ENCODE measurements at places on chromosomes 7 and 10. TPM values are rescaled to one million over a fixed set of nuclear protein-coding genes. Genes with fewer than 3 reads are reported as not detected.

DNA sequence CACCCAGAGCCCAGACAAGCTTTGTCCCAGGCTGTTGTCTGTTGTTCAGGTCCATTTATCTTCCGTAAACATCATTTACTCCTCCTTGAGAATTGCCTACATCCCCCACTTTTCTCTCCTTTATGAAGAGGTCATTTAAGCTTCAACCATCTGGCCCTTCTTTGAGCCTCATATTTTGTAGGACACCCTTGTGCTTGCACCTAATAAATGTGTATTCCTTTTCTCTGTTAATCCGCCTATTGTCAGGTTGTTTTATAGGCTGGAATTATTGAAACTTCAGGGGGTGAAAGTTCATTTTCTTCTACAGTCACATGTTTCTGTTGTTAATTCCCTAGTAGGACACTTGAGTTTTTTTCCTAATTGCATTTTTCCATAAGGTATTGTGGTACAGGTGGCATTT lies 19.6 kb upstream of the CTTNBP2 start:
- no peak for DNase-seq

DNA sequence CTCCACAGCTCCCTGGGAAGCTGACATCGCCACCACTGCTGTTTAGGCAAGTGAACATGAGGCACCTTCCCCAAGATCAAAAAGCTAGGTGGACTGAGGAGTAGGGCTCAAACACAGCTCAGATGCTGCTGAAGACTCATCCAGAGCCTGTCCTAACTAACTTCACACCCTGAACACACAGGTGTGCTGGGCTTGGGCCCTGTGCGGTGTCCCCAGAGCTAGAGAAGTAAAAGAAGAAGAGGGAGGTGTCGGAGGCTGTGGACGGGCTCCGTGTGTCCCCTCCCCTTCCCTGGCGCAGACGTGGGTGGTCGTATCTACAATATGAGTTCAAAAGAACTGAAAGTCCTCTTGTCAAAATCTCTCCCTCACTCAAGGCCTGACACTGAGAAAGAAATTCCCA lies 373.4 kb upstream of the MGMT start:
- DNase-seq, result no peak

- no peak for DNase-seq
Measured at GRCh38 chr10:80461208-80462183, 7.4 kb downstream of the TSPAN14 start.

GRCh38 chr7:10706875-10707493 lies 266.7 kb upstream of the PHF14 start:
- no peak for DNase-seq

DNA sequence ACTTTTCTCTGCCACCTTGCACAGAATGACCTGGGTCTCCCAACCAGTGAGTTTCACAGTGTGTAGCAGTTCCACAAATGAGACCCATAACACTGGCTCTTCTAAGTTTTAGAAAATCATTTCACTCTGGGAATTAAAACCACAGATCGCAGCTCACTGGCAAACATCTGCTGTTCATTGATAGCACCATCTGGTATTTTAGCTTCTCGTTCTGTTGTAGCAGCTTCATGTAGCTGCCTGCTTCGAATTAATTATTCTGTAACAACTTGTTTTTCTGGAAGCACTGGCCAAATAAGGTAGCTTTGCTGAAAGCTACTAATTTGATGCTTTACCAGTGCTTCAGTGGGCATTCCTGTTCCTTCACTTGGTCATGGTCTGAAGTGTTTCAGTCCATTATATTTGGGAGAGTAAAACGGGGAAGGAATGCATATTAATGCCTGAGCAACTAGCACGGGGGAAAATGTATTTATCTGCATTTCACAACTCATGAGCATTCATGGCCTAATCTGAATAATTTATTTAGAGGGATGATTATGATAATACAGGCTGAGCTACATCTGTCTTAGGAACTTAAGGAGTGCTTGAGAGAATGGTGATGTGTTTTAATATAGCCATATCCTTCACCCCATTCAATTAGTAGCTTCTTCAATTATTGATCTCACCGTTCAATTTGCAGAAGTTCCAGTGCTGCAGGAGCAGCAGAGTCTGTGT lies 447.4 kb downstream of the XPNPEP1 start:
- DNase-seq, result no peak

DNA sequence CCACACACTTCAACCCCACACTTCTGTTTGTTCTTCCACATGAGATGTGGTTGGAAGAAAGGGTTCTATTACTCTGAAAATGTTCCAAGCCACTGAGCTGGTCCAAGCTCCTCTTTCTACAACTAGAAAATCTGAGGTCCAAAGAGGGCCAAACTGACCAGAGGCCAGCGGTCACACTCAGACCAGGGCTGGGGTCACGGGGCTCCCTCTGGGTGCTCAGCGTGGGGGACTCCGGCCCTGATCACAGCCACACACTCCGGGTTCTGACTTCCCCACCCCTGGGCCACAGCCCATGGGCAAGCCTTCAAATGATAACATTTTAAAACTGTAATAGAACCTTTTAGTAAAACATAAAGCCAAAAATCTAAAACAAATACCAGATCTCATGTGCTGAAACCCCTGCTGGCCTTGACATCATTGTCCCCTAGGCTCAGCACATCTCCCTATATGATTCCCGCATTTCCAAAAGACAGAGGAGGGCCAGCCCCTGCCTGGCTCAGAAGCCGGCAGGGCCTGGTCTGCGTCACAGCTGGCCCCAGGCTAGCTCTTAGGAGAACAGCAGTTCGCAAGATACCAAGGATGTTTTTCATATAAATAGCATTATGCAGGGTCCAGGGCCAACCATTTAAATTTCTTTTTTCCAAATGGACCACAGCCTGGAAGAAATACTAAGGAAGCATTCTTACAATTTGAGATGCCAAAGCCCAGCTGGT lies 3.3 kb downstream of the CRYGN start:
- DNase-seq, result no peak

- DNase-seq, result no peak
Measured at GRCh38 chr10:18423058-18423637, 228.2 kb downstream of the NSUN6 start.

DNA sequence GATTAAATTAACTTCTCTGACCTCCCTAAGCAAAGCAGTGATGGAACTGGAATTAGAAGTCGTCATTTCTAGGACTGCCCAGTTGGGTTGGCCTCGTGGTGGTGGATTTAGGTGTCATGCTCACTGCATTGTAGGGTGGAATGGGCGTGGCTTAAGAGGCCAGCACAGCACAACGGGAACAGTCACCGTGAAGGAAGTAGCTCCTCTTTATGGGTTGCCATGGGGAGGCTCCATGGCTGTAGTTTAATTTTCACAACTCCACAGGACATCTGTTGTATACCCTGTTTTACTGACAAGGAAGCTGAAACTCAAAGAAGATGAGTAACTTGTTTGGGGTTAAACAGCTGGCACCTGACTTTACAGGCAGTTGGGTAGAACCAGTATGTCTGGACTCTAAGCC lies 208.3 kb downstream of the CELF2 start:
- DNase-seq, result no peak

GRCh38 chr7:3922175-3922635 lies 621.2 kb downstream of the SDK1 start:
- DNase-seq, result peak; percentile 25

GRCh38 chr7:113026941-113027340 lies 59.7 kb downstream of the GPR85 start:
- no peak for DNase-seq

DNA sequence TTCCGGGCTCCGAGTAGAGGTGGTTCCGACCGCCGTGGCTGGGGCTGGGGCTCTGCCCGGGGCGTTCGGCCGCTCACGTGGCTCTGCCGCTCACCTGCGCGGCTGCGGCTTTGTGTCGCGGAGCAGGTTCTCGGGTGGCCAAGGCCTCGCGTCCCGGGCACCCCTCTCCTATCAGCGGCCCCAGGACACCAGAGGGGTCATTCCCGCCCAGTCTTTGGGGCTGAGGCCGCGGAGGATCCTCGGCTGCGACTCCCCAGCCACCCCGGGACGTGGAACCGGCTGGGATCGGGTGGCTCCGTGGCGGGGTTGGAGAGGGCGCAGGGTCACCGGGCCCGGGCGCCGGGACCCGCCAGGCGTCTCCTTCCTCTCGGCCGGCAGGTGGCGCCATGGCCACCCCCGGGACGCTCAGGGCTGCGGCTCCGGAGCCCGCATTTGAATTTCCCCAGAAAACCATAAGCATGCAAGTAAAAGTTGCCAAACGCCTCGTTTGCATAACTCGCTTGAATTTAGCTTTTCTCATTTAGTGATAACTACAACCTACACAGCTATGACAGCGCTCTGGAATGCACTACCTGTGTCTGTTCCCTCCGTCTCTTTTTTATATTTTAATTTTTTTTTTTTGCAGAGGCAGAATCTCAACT lies 1.2 kb downstream of the COL26A1 start:
- DNase-seq, result peak; percentile 61

- no peak for DNase-seq
Measured at GRCh38 chr7:57438244-57438643, 11.7 kb upstream of the ZNF716 start.

GRCh38 chr10:133438711-133439273 lies 14.4 kb upstream of the SPRN start:
- no peak for DNase-seq

DNA sequence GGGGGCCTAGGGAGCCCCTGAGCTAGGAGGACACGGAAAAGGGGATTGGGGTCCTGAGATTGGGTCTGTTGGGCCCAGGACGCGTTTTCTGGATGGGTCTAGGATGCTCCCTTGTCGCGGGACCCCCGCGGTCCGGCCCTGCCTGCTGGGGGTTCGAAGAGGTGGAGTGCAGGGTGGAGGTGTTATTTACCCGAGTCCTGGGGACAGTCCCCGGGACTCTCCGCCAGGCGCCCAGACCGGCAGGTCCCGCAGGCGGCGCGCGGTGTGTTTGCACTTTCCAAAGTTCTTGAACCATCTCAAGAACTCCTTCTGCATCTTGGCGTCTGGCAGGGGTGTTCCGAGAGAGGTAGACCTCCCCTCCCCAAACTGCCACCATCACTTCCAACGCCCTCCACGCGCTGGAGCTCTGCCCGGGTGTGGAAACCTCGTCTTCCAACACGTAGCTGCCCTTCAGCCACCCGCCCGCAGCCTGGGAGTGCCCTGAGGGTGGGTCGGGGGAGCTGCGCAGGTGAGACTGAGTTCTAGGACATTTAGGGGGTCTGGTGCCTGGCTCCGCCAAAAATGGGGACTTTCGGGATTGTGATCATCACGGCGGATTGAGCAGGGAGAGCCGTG lies 569 bp downstream of the CAV1 start:
- peak; percentile 63 for DNase-seq

DNA sequence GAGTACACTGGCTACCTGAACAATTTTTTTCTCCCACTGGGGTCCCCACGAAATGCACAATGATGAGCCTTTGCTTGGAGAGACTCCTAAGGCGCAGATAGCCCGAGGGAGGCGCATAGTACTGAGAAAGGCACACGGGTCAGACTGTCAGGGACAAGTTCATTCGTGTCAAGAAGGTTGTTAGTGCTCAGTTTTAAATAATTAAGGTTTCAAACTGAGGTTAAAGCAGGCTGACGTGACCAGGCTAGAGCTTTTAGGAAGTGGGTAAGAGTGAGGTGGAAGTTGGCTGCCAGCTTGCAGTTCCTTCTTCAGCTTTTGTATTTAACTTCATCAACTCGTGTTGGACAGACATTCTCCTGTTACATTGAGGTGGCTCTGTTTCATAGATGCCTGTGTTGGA lies 31.6 kb downstream of the RBM33 start:
- DNase-seq, result no peak

GRCh38 chr10:1475098-1475591 lies 262.2 kb downstream of the ADARB2 start:
- no peak for DNase-seq

GRCh38 chr10:117448802-117449201 lies 73.6 kb upstream of the PDZD8 start:
- no peak for DNase-seq

- DNase-seq, result no peak
Measured at GRCh38 chr7:157418204-157419034, 81.6 kb downstream of the DNAJB6 start.

DNA sequence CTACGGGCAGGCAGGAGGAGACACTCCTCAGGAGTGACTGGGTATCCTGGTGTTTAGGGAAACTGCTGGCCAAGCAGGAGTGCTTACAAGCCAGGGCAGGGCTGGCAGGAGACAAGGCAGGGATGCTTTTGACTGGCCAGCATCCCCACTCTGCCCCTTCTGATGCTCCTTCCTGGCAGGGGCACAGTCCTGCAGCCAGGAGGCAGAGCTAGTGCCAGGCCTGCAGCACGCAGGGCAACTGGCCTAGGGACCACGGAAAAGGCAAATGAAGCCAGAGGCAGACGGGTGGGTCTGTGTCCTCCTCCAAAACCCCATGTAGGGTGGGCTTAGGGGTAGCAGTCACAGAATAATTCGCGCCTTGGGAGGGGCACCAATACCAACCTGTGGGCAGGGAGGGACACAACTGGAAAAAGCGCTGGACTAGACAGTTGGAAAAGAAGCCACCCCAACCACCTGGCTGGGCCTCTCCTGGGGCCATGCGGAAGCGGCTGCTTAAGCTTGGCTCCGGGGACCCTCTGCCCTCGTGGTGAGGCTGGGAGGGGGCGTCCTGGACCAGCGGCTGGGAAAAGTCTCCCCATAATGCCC lies 4.8 kb downstream of the IMPDH1 start:
- no peak for DNase-seq

- DNase-seq, result no peak
Measured at GRCh38 chr7:27689591-27690164, 27.0 kb upstream of the HIBADH start.

GRCh38 chr10:8874972-8875371 lies 820.5 kb downstream of the GATA3 start:
- DNase-seq, result no peak

GRCh38 chr10:52256832-52257691 lies 57.0 kb upstream of the DKK1 start:
- DNase-seq, result no peak

DNA sequence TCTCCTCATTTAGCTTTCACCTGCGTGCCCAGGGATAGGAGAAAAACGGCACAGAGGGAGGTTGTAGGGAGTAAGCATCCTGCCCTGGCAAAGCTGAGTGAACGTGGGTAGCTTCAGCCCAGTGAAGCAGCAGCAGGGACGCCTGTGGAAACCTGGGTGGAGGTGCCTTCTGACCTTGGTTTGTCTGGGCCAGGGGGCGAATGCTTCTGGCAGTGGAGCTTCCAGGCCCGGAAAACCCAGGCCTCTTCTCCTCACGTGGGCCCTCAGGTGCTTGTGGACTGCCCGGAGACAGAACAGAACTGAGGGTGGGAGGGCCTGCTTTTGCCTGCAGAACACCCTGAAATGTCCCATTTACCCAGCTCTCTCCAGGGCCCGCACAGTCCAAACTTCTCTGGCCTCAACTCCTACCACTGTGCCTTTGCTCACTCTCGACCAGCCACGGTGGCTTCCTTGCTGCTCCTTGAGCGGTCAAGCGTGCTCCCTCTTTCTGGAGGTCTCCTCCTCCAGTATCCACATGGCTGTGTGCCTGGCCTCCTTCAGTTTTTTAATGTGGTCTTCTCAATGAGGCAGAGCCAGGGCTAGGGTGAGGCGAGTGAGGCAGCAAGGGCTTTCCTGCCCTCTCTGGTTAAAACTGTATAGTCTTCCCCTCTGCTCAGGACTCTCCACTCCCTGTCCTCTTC lies 62.4 kb downstream of the TMEM209 start:
- DNase-seq, result no peak

- no peak for DNase-seq
Measured at GRCh38 chr7:85693326-85693725, 506.5 kb upstream of the SEMA3D start.

TUBB8 gene
- total RNA-seq, result not detected

LRRC17 gene
- 2.3 TPM for total RNA-seq

PRSS37 gene
- not detected for total RNA-seq

TMEM213 gene
- total RNA-seq, result not detected

ADRA2A gene
- total RNA-seq, result 0.27 TPM

NRCAM gene
- 0.14 TPM for total RNA-seq

ENTPD1 gene
- 7.7 TPM for total RNA-seq

CDK14 gene
- total RNA-seq, result 18.7 TPM

VENTX gene
- 0.33 TPM for total RNA-seq

ZNF25 gene
- total RNA-seq, result 17.8 TPM

Data from left ventricle myocardium inferior (tissue), 1 donor.